Chondrocyte (in vitro differentiated cells): ENCODE measurements at places on chromosomes 11 and 22. TPM values are rescaled to one million over a fixed set of nuclear protein-coding genes. Genes with fewer than 3 reads are reported as not detected.

DNA sequence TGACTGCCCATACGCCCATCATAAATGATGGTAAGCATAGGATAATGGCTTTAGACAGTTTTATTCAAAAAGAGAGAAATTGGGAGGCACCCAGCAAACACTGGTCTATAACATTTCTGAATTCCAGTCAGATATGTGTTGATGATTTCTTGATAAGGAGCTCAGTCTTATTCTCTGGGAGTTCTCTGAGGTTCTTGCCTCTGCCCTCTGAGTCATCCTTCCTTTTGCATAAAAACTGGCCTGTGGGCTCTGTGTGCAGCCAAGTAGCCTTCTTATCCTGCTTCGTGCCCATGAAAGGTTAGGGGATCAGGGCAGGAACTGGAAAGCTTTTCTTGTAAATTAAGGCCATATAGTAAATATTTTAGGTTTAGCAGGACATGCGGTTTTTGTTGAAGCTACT is 48.9 kb downstream of the FAR1 start:
- H3K4me1 ChIP-seq = peaks cover 20% of the 10 kb centered on the region
- H3K36me3 ChIP-seq = peaks cover 25% of the 10 kb centered on the region
- H3K27ac ChIP-seq = no peak overlapping the region
- H3K4me3 ChIP-seq = no peak overlapping the region
- no peaks in the 10 kb centered on the region for H3K27me3 ChIP-seq
- DNase-seq = no peak

- peaks cover 2% of the 10 kb centered on the region for H3K4me1 ChIP-seq
- H3K27me3 ChIP-seq = peaks cover 31% of the 10 kb centered on the region
- no peaks in the 10 kb centered on the region for H3K36me3 ChIP-seq
- no peak for DNase-seq
- H3K27ac ChIP-seq = no peak overlapping the region
Measured at GRCh38 chr11:69718147-69718546, 14.3 kb upstream of the FGF19 start.

DNA sequence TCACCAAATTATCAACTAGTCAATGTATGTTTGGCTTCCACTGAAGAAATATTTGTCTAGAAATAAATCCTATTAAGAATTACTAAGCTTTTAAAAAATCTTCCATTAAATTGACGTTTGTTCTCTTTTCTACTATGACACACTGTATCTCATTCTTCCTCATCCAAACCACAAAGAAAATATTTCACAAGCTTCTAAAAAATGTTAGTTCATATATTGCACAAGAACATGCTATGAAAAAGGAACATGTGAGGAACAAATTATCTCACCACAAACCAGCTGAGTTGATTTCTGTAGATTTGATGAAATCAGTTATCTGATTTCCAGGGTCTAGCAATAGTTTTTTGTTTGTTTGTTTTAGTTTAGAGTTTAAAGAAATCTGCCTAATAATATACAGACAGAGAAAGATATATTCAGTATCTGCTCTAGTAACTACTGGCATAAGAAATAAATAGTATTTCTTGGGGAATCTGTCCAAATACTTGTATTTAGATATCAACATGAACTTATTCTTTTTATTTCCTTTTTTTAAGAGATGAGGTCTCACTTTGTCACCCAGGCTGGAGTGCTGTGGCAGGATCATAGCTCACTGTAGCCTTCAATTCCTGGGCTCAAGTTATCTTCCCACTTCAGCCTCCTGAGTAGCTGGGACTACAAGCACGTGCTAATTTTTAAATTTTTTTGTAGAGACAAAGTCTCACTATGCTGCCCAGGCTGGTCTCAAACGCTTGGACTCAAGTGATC is 161.7 kb downstream of the ATG16L2 start:
- DNase-seq = no peak
- peak overlapping the region; percentile 88 for H3K27ac ChIP-seq
- no peaks in the 10 kb centered on the region for H3K27me3 ChIP-seq
- no peak overlapping the region for H3K4me3 ChIP-seq
- peaks cover 36% of the 10 kb centered on the region for H3K4me1 ChIP-seq
- peaks cover 15% of the 10 kb centered on the region for H3K36me3 ChIP-seq

DNA sequence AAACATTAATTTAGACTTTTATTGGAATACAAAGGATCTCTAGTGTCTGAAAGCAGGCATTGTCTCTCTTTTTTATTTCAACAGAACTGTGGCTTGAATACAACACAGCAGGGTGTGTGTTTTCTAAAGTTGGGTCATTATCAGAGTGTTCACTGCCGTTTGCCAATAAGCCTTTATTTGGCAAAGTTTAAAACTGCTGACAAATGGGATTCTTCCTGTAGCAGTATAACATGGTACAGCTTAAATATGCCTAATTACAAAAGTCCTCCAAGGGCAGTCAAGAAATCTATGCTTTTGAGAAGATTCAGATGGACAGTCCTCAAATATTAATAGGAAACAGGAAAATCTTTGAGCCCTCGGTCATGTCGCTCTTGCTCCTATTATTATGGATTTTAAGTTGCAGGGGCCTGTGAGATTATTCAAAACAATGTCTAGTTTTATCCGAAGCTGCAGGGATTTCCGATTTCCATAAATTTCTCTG is 199.9 kb downstream of the MAML2 start:
- peaks cover 49% of the 10 kb centered on the region for H3K4me1 ChIP-seq
- no peak overlapping the region for H3K27ac ChIP-seq
- no peak for DNase-seq
- H3K4me3 ChIP-seq = no peak overlapping the region
- H3K36me3 ChIP-seq = no peaks in the 10 kb centered on the region
- H3K27me3 ChIP-seq = no peaks in the 10 kb centered on the region

DNA sequence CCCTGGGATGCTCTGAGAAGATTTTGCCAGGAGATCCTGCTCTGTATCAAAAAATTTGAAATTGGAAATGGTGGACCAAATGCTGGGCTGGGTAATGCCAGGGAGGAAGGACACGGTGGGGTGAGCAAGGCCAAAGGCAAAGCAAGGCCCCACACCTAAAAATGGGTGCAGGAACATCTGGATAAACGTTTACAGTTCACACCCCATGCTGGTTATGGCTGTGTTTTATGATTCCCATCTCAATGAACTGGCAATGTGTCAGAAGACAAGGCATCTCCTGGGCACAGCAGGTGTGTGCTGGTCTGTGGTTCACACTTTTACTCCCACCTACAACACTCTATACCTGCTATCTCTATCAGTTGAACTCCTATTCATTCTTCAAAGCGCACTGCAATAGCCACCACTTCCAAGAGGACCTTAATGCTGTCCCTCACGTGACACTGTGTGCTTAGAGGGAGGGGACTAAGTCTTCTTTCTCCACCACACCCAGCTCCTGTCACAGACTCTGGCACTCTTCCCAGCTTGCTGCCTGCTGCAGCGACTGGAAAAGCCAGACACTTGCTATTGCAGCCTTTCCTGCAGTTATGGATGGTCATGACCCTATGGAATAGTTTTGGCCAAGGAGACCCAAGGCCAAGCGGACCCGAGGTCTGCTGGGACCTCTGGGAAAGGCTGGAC is 277.5 kb downstream of the CTTN start:
- DNase-seq = no peak
- H3K4me3 ChIP-seq = no peak overlapping the region
- no peak overlapping the region for H3K27ac ChIP-seq
- H3K36me3 ChIP-seq = no peaks in the 10 kb centered on the region

- DNase-seq = no peak
- no peak overlapping the region for H3K4me3 ChIP-seq
- no peaks in the 10 kb centered on the region for H3K36me3 ChIP-seq
- no peaks in the 10 kb centered on the region for H3K4me1 ChIP-seq
Measured at GRCh38 chr22:47205081-47205491, 442.6 kb downstream of the TBC1D22A start.

The ACR gene
- total RNA-seq = 0.45 to 0.74 TPM (median 0.63 TPM) in 3 replicates

The CARNS1 gene
- total RNA-seq = 0.36 to 1.8 TPM (median 1.8 TPM) in 3 replicates

The LRRN4CL gene
- 0.20 to 0.51 TPM (median 0.21 TPM) in 3 replicates for total RNA-seq

The OR4A47 gene
- total RNA-seq = not detected in 3 replicates

The RFPL3 gene
- total RNA-seq = not detected in 3 replicates
